Activated CD8-positive, alpha-beta T cell treated with anti-CD3 and anti-CD28 coated beads, Interleukin-2, amount 10 ng/mL, durations not matched to agents 7 days and 5 days (primary cell): ENCODE measurements at places on chromosomes 7 and 10. TPM values are rescaled to one million over a fixed set of nuclear protein-coding genes. Genes with fewer than 3 reads are reported as not detected.

The DOCK4 gene
- total RNA-seq, result 0.10 TPM

The TRPV5 gene
- not detected for total RNA-seq

The SPACDR gene
- total RNA-seq, result 2.7 TPM

The TLL2 gene
- 0.13 TPM for total RNA-seq

The HACD1 gene
- total RNA-seq, result 1.1 TPM

The KCNIP2 gene
- 1.9 TPM for total RNA-seq

The MBL2 gene
- not detected for total RNA-seq

The GPR146 gene
- 2.7 TPM for total RNA-seq

The TAS2R4 gene
- 0.74 TPM for total RNA-seq

The SLF2 gene
- total RNA-seq, result 44.4 TPM
